Stomach (tissue), 19 donors: ENCODE measurements at places on chromosomes 7 and 10. TPM values are rescaled to one million over a fixed set of nuclear protein-coding genes. Genes with fewer than 3 reads are reported as not detected.

The TUBGCP2 gene
- total RNA-seq = 32.6 TPM

DNA sequence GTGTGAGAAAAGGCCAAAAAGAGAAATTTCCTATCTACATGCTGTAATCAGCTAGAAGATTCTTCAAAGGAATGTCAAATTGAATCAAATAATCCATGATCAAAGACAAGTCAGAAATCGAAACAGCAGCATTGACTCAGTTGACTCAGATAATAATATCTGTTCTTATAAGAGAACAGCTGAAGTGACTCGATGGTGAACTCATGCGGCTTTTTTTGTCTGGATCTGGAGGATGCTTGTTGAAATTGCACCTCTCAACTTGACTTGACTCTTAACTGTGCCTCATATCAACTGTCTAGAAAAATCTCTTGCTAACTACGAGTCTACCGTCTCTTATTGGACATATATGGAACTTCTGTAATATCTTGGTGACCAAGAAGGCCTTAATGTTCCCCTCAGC lies 599.5 kb downstream of the PHTF2 start:
- DNase-seq = no peak

The OPALIN gene
- not detected for total RNA-seq

DNA sequence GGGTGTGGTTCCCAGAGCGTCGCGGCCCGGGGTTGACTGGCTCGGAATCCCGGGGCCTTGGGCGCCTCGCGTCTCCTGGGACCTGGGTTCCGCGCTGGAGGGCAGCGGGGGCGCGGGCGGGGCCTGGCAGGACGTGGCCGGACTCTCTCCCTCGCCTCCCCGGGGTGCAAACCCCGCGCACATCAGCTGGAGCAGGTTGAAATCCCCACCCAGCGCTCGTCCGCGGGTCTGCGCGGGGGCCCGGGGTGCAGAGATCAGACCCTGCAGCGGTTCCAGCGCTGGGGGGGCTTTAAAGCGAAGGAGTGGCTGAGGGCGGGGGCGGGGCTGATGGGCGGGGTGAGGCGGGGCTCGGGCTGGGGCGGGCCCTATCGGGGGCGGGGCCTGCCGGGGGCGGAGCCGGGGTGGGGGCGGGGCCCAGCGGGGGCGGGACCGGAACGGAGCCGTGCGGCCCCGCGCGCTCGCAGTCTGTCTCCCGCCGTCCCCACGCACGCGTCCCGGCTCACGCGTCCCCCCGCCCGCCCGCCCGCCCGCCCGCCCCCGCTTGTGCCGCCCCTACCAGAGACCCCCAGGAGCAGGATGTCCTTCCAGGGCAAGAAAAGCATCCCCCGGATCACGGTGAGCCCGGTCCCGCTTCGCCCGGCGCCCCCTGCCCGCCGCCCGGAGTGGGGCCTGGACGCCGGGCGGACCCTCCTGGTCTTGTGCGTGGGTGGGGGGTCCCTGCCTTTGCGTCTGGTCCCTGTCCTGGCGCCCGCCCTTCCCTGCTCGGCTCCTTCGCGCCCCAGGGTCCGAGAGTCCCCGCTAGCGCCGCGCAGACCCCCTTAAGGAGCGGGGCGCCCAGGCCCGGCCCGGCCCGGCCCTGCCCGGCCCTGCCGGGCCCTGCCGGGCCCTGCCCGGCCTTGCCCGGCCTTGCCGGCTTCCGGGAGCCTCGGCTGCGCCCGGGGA lies at the start of gene DPYSL4:
Gene DPYSL4, plus strand, starts transcription at position 461 of the 942 bp plus-strand sequence. Its CDS starts 116 bp downstream, at position 577.
- peak; percentile 51 for DNase-seq

GRCh38 chr7:35386816-35387706 lies 133.2 kb upstream of the TBX20 start:
- no peak for DNase-seq

The GIMAP5 gene
- 7.0 TPM for total RNA-seq

DNA sequence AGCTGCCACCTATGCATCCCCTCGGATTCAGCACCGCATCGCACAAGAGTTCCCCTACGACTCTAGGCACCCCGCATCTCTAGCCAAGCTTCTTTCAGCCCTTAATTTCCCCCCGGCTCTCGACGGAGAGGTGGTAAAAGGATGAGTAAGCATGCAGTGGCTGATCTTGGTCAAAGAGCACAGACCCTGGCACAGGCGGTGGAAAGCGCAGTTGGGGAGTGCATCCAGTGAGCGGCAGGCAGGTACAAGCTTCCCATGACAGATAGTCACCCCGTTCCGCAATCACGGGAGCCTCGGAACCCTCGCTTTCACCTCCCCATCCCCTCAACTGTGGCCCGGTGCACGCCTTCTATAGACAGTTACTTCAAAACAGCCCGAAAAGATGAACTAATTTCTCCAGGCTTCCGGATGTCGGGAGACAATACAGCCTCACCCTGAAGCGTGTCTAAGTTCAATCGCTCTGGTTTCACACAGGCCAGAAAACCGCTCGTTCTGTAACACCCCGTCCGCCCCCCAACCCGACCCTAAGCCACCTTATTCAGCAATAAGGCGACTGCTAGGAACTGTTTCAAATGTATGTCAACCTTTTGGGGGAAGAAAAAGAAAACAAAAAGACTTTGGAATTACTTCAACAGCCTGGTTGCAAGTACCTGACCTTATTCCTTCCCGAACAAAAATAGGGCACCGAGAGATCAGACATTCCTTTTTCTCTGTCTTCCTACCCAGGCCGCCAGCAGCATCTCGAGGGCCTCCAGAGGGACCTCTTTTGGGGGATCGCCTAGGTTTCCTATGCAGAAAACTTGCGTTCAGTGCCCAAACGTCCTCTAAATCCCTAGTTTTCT lies 1.4 kb downstream of the RHEB start:
- DNase-seq = peak; percentile 78

GRCh38 chr7:114819616-114820362 lies 102.1 kb upstream of the MDFIC start:
- DNase-seq = peak; percentile 68

The TMEM196 gene
- not detected for total RNA-seq

DNA sequence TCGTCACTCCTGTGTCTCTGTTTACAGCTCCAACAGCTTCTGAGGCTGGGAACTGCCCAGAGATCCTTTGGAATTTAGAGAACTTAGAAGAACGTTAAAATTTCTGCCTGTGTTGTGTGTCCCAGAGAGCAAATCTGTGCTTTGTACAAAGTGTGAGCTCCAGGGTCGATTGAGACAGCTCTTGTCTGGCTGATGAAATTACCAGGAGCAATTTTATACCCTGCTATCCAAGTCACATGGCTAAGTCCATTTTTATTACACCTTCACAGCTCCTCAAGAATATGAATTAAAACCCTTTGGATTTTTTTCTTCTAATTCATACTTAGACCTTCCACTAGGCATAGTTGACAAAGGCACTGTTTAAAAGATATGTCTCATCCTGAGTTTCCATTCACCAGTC lies 46.5 kb upstream of the INSYN2A start:
- DNase-seq = no peak

The PLPP4 gene
- not detected for total RNA-seq

DNA sequence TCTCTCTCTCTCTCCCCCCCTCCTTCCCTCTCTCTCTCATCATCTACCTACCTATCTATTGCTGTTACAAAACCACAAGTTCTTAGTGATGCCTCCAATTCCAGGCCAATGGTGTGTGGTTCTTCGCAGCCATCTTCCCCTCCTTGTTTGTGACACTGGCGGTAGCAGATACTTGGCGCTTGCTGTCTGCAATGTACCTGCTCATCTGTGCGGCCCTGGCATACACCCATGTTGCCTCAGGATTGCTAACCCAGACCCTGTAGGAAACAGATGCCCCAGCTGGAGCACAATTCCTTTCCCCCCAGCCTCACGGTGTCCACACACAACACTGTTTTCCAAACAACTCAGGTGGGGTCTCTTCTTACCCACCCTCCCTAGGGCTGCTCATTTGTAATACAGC lies 13.6 kb upstream of the DPYSL4 start:
- DNase-seq = no peak

DNA sequence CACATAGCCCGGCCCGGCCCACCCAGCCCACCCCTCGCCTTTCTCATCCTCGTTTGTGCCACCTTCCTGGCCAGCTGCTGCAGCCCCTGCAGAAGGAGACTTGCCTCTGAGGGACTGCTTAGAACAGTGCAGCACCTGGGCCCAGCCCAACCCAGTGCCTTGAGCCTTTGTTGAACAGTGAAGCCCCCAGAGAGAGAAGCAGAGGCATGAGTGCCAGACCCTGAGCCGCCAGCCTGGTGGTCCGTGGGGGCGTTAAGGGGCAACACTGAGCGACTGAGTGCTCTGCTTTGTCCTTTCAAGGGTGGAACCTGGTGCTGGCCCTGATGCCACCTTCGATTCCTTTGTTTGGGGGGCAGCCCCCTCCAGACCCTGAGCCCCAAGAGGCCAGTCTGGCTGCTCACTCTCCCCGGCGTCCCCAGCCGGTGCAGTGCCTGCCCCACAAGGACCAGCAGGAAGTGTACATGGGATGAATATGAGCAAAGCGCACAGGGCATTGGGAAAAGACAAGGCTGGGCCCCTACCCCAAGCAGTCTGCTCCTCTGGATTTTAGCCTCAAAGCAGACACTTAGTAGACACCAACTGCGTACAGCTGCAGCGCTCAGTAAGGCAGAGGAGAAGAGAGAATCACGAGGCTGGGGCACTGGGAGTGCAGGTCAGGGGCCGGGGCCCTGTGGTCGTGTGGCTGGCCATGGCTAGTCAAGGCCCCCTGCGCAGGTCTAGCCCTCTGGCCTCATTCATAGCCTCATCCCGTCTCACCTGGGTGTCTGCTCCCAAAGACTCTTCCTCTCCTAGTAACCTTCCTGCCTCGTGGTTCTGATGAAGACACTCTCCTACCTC lies 95.9 kb downstream of the RGS10 start:
- no peak for DNase-seq

The PTPRZ1 gene
- 31.6 TPM for total RNA-seq

GRCh38 chr10:12869427-12869826 lies 132.1 kb downstream of the CCDC3 start:
- DNase-seq = no peak

- DNase-seq = peak; percentile 62
These were observed 281.1 kb downstream of the ELFN1 start for GRCh38 chr7:1951159-1951536.

GRCh38 chr7:54898659-54899340 lies 120.0 kb upstream of the EGFR start:
- no peak for DNase-seq

The RPEL1 gene
- not detected for total RNA-seq

GRCh38 chr10:63027531-63027930 lies 105.6 kb upstream of the NRBF2 start:
- no peak for DNase-seq

DNA sequence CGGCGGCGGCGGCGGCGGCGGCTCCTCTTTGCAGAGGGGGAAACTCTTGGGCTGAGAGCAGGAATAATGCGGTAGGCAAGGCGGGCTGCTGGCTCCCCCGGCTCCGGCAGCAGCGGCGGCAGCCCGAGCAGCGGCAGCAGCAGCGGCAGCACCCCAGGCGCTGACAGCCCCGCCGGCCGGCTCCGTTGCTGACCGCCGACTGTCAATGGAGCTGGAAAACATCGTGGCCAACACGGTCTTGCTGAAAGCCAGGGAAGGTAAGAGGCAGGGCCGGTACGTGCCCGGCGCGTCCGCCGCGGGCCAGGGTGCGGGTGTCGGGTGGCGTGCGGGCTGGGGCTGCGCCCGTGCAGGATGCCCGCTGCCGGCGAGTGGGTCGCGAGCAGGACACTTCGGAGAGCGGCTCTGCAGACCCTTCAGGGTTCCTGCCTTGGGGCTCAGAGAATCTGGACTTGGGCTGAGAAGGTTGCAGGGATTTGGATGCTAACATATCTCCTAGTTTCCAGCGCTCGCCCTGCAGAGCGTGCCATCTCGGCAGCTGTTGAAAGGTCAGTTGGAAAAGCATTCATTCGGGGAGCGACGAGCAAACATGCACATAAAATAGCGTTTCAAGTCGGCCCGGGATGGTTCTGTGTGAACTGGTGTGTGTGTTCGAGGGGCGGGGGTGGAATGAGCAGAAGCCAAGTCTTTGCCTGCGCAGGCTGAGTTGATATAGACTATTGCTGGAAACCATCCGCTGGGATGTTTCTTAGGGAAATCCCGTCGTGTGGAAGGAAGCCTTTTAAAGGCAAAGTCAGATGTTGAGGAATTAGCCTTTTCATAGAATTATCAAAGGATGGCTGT lies 562 bp downstream of the GRK5 start:
- DNase-seq = peak; percentile 84

DNA sequence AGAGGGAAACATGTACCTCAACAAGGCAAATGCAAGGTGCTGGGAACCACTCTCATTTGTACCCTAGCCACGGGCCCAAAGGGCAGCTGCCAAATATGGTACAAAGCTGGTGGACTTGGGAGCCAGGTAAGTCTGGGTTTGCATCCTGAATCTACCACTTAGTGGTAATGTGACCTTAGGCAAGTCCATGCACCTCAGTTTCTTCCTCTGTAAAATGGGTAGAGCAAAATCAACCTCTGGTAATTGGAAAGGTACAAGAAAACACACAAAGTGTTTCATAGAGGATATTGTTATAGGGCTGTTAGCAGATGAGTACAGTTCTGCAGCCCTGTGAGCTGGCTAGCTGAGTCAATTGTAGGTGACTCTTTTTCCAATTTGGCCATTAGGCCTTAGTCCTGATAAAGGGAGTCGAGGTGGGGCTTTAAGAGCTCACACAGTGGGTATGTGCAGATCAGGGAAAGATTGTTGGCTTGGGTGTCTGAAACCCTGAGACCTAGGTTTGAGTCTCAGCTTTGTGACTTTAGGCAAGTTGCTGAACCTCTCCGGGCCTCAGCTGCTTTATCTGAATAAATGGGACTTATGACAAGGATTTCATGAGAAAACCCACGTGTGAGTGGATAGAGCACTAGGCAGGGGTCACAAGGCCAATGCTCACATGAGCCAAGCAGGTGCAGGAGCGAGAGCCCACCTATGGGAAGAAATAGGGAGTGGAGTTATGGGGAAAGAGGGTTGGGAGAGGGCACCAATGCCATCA lies 121.3 kb upstream of the GDF10 start:
- DNase-seq = no peak

The PIK3AP1 gene
- total RNA-seq = 6.4 TPM

The FOXI2 gene
- 0.43 TPM for total RNA-seq

DNA sequence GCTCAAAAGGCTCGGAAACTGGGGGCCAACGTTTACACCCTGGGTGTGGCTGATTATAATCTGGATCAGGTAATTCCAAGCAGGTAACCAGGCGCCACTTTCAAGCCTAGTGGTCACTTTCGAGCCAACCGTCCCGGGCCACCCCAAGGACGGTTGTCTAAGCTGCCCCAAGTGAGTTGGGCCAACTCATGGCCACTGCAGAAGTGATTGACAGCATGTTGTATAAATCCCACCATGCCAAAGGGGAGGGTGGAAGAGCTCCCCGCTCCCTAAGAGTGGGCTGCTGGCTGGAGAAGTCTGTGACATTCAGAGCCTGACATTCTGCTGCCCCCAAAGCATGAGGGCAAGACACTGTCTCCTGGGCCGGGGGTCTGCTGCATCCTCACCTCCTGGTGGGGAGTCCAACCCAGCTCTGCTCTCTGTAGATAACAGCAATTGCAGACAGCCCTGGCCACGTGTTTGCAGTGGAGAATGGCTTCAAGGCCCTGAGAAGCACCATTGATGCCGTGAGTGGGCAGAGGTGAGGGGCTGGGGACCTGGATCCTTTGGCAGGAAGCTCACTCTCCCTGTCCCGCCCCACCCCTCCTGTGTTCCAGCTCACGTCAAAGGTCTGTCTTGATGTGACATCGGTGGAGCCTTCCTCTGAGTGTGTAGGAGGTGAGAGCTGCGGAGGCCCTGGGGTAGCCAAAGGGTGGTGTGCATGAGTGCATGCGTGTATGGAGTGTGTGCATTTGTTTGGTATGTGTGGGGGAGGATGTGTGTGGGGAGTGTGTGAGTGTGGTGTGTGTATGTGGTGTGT lies 10.8 kb downstream of the ANTXRL start:
- DNase-seq = peak; percentile 17
